ENCODE measurements at places on chromosomes 1 and 21. TPM values are rescaled to one million over a fixed set of nuclear protein-coding genes. Genes with fewer than 3 reads are reported as not detected.

GRCh38 chr1:197415221-197415620 lies 147.2 kb downstream of the CRB1 start:
- H3K4me3 ChIP-seq = no peak overlapping the region
- no peaks in the 10 kb centered on the region for H3K27me3 ChIP-seq
- no peak for DNase-seq

Gene LAMC1
- 0.60 TPM for total RNA-seq

GRCh38 chr1:242055749-242056320 lies 56.9 kb upstream of the MAP1LC3C start:
- no peak overlapping the region for H3K4me3 ChIP-seq
- H3K27ac ChIP-seq = no peak overlapping the region
- no peaks in the 10 kb centered on the region for H3K4me1 ChIP-seq
- no peaks in the 10 kb centered on the region for H3K27me3 ChIP-seq
- no peak for DNase-seq
- H3K36me3 ChIP-seq = no peaks in the 10 kb centered on the region

DNA sequence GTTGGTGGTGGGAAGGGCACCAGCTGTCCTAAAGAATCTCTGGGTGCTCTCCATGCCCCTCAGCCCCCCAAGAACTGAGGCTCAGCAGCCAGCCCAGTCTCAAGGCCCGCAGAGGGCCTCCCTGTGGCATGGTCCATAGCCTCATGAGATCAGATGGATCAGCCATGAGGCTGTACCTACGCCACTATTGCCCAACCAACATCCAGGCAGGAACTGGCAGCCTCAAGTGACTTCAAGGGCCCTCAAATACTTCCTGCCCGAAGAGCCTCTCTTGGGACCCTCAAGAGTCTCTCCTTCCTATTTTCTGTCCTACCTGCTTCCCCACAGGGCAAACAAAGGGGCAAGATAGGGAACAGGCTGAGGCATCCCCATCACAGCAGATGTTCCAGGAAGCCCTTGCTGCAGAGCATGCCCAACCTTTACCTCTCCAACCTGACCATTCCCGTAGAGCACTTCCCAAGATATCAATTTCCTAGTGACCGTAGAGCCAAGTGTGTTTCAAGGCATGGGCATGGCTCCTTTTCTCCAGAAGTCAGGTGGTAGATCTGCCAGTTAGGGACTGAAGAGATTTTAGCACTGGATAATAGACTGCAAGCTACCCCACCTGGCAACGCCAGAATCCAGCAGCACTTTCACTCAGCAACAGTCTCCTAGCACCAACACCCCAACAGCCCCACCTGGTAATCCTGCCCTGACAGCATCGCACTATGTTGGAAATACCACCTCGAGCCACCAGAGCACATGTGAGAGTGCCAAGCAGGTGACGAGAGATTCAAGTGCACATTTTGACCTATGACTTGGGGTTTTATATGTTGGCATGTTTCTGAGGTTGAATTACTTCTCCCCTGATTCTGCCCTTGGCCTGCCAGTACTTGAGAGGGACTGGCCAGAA lies 13.7 kb upstream of the MFSD2A start:
- no peak overlapping the region for H3K4me3 ChIP-seq
- peaks cover 55% of the 10 kb centered on the region for H3K27me3 ChIP-seq
- no peak overlapping the region for H3K27ac ChIP-seq
- H3K4me1 ChIP-seq = peaks cover 6% of the 10 kb centered on the region

GRCh38 chr1:163866564-163866963 lies 544.8 kb downstream of the NUF2 start:
- no peaks in the 10 kb centered on the region for H3K4me1 ChIP-seq
- no peak for DNase-seq
- H3K27ac ChIP-seq = no peak overlapping the region
- H3K4me3 ChIP-seq = no peak overlapping the region

Gene AKR7A2
- 71.7 TPM for total RNA-seq

DNA sequence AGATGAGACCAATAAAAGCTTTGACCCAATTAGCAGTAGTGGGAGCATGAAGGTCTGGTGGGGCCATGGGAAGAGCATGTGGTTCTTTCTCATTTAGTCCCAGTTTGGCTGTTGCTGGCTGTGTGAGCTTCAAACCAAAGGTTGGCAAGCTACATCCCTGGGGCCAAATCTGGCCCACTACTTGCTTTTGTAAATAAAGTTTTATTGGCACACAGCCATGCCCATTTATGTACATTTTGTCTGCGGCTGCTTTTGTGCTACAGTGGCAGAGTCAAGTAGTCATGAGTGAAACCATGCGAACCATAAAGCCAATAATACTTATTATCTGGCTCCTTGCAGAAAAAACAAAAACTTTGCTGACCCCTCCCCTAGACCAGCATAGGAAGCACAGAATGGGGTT lies 196.9 kb downstream of the PRDM2 start:
- DNase-seq = no peak
- no peak overlapping the region for H3K27ac ChIP-seq
- H3K27me3 ChIP-seq = peaks cover 39% of the 10 kb centered on the region
- H3K4me1 ChIP-seq = no peaks in the 10 kb centered on the region

All from K562 (cell line).